ENCODE measurements at places on chromosomes 11 and 22.

DNA sequence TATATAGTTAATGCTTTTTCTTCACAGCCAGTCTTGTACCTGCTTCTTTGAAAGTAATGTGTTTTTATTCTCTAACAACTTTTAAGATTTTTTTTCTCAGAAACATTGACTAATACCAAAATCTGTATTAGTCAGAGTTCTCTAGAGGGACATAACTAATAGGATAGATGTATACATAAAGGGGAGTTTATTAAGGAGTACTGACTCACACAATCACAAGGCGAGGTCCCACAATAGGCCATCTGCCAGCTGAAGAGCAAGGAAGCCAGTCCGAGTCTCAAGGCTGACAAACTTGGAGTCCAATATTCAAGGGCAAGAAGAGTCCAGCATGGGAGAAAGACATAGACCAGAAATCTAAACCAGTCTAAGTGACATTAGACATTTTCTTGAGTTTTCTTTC is 140.0 kb downstream of the RAB38 start:
- no peak for DNase-seq

DNA sequence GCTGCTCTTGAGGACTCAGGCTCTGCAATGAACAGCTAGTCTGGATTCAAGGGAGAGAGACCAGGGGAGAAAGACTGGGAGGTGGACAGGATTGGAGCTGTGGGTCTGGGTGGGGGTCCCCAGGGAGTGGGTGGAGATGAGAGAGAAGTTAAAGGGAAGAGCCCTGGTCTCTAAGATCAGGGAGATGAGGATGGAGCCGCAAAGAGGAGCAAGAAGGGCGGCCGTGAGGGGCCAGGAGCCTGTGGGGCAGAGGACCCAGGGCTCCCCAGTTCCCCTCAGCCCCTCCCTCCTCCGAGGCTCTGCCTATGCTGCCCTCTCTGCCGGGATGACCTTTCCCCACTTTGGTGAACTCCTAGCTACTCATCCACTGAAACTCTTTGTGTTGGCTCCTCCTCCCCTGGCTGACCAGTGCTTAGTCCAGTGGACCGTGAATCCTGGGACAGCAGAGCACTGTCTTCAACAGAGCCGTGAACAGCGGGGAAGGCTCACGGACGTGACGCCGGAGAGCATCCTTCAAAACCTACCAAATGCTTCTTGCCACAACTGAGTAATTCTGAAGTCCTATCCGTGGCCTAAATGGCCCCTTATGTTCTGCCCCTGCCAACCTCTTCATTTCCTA is 16.4 kb upstream of the RFPL3 start:
- no peak for DNase-seq

GRCh38 chr11:14768526-14769188 is 123.4 kb downstream of the CYP2R1 start:
- no peak for DNase-seq

DNA sequence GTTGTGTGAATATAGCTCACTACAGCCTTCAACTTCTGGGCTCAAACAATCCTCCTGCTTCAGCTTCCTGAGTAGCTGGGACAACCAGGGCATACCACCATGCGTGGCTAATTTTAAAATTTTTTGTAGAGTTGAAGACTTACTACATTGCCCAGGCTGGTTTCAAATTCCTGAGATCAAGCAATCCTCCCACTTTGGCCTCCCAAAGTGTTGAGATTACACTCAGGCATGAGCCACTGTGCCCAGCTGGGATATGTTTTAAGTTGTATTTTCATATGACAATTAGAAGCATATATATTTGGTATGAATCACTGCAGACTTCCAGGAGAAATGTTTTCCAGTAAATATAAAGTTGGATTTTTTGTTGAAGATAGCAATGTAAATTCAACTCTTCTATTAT is 15.4 kb downstream of the DDX10 start:
- no peak for DNase-seq

- DNase-seq, result no peak
Observed at GRCh38 chr11:57210781-57211180, 26.3 kb downstream of the APLNR start.

- DNase-seq, result no peak
Observed at GRCh38 chr11:132047167-132047566, 676.8 kb downstream of the NTM start.

GRCh38 chr11:16598032-16598431 is 140.4 kb upstream of the C11orf58 start:
- DNase-seq, result no peak

- DNase-seq, result no peak
Observed at GRCh38 chr11:122668562-122669090, 13.1 kb downstream of the UBASH3B start.

DNA sequence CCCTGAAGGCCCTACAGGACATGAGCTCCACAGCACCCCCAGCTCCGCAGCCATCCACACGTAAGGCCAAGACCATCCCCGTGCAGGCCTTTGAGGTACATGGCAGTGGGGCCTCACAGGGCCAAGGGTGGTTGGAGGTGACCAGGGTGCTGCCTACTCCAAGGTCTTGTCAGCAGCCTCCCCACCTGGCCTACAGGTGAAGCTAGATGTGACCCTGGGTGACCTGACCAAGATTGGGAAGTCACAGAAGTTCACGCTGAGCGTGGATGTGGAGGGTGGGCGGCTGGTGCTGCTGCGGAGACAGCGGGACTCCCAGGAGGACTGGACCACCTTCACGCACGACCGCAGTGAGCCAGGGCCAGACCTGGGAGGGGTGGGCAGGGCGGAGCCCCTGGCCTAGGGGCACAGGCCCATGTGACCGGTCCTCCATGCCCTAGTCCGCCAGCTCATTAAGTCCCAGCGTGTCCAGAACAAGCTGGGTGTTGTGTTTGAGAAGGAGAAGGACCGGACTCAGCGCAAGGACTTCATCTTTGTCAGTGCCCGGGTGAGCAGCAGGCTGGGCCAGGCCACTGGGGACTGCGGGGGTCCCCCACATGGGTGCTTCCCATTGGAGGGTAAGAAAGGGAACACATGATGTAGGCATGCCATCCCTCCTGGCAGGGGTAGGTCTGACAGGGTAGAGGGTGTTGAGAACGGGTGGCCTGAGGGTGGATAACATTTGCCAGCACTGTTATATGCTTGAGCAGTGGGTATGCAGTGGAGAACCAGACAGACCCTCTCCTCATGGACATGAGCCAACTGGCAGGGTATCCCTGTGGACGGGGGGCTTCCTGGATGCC is 5.6 kb downstream of the INPPL1 start:
- no peak for DNase-seq

- DNase-seq, result no peak
Observed at GRCh38 chr11:114924042-114924441, 245.7 kb downstream of the NXPE2 start.

GRCh38 chr11:34633990-34634693 is 13.2 kb downstream of the EHF start:
- DNase-seq, result no peak

DNA sequence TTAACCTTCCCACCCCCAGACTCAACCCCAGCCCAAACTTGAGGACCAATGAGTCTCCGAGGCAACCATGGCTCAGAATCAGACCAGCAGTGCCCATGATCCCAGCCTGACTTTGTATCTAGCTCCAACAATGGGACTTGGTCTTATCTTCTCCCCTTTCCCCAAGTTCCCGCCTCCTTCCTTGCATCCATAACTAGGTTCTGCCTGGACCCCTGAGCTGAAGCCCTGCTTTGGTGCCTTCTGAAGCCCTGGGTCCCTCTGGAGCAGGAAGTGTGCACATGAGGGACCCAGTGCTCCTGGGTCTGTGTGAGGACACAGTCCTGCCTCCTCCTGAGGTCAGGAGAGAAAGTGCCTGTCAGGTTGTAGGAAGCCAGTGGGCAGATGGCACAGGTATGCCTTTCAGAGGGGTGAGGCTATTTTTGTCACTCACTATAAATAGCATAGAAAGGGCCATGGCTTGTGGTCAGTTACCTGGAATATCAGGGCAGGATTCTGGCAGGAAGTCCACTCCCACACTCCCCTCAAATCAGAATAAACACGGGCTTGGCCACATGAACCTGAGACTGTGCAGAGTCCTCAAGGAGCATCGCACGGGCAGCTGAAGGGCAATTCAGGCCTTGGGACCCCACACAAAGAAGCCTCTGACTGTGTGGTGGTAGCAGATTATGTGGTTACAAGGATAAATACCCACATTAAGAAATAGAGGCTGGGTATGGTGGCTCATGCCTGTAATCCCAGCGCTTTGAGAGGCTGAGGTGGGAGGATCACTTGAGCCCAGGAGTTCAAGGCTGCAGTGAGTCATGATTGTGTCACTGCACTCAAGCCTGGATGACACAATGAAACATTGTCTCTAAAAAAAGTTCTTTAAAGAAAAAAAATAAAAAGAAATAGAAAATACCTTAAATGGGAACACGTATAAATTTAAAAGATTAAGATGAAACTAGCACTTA is 27.4 kb downstream of the RCN1 start:
- no peak for DNase-seq

- no peak for DNase-seq
Observed at GRCh38 chr22:21587803-21588611, 20.5 kb downstream of the UBE2L3 start.

GRCh38 chr22:28480000-28480715 is 199.5 kb downstream of the TTC28 start:
- no peak for DNase-seq

- no peak for DNase-seq
Observed at GRCh38 chr22:26763633-26764361, 106.4 kb downstream of the MIAT start.

DNA sequence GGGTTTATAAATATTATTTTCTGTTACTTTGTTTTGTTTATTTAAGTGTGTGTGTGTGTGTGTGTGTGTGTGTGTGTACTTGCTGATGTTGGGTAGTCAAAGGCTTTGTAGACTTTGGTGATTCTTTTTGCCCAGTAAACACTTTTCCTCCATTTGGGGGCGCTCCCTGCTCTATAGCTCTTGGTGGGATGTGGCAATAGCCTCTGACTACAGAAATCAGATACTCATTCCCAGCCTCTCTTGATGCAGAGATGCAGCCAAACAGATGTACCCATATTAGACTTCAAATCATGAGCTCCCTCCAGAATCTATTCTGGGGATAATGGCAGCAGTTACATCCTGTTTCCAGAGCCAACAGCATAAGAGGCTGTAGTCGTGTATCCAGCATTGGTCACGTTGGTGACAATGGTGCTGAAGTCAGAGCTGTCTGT is 33.4 kb upstream of the APOL5 start:
- no peak for DNase-seq

GRCh38 chr11:106224172-106224571 is 146.7 kb downstream of the AASDHPPT start:
- no peak for DNase-seq

GRCh38 chr11:60970890-60971289 is 590 bp upstream of the CD6 start:
- no peak for DNase-seq

DNA sequence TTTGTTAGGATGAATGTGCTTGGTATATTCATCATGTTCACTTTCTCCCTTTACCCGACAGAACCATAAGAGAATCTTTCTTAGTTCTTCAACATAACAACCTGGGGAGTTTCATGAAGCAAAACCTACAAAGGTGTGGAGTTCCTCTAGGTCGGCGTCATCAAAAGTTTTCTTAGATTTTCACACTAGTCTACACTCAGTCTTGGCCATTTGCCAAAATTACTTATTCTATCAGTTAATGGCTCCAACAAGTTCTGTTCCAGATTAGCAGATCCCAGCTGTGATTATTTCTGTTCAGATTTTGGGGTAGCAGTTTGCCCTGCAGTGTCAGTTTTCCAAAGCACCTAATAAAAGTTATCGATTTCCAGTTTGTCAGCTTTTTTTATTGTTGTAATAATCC is 935.8 kb upstream of the RAG2 start:
- no peak for DNase-seq

DNA sequence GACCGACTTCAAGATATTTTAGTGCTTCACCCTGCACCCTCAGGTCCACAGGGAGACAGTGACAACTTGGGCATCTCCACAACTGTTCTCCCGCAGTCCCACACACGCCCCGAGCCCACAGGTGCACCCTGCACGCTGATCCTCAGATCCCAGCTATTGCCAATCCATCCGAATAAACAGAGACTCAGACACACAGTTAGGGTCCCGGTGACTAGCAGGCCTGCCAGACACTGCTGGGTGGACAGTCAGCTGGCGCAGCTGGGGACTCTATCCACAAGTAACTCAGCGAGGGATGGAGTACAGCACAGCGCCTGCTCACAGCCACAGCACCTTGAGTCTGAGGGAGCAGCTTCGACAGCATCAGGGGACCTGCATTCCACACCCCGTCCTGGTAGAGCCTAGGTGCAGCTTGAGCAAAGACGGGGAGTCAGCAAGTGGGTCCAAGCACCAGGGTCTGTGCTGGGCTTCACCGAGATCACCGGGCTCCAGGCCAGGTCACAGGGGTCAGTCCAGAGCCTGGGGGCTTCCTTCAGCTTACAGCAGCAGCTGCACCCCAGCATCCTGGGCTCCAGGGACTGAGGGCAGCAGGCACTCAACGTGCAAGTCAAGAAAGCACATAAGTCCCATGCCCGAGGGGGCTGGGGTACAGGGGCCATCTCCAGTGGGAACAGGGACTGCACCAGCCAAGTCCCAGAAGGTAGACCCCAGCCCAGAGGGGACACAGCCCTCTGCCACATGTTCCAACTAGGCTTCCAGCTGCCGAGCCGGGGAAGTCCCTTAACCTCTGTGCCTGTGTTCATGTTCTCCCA is 7.6 kb downstream of the RPL3 start:
- DNase-seq, result no peak

GRCh38 chr11:6201481-6201880 is 2.5 kb downstream of the OR52W1 start:
- DNase-seq, result no peak

DNA sequence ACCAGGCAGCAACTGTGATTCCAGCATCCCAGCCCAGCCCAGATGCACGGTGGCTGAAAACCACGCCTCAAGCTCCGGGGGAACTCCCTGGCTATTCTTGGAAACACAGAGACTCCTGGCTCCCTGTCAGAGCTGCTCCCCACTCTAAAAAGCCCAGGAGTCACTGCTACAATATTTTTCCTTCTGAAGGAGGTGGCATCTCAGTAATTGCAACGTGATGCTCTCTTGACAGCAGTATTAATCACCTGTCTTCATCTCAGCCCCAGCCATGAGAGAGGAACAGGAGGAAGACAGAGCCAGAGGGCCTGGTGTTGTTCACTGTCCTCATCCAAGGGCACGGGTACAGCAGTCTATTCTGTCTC is 26.9 kb downstream of the DRD2 start:
- DNase-seq, result no peak

DNA sequence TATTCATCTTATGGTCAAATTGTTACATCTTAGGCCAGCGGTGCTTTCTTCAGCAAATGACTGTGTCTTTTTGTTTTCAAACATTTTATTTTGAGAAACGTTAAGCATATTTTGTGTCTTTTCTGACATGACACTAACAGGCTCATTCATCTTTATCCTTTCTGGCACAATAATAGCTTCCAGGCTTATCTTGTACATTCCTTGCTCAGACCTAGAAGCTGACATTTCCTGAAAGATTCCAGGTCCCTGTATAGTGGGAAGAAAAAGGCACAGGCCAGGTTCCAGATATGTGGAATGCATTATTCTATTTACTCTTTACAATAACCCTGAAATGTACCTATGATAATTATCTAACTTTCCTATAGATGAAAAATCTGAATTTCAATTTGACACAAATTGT is 379.1 kb upstream of the B3GAT1 start:
- no peak for DNase-seq

- DNase-seq, result no peak
Observed at GRCh38 chr22:45006964-45007390, 2.8 kb downstream of the PHF21B start.

Data from activated CD4-positive, alpha-beta T cell treated with anti-CD3 and anti-CD28 coated beads for 4 hours (primary cell).